ENCODE measurements at places on chromosomes 13 and 19. TPM values are rescaled to one million over a fixed set of nuclear protein-coding genes. Genes with fewer than 3 reads are reported as not detected.

Gene ZIC2
- not detected for total RNA-seq

- peak overlapping the region; percentile 93 for H3K27ac ChIP-seq
- no peak for DNase-seq
- H3K4me1 ChIP-seq: peaks cover 33% of the 10 kb centered on the region
- no peaks in the 10 kb centered on the region for H3K27me3 ChIP-seq
- peaks cover 10% of the 10 kb centered on the region for H3K36me3 ChIP-seq
- H3K4me3 ChIP-seq: peak overlapping the region; percentile 87
These were observed 813 bp downstream of the ZNF562 start for GRCh38 chr19:9673912-9674662.

GRCh38 chr13:60837806-60838205, 440.8 kb downstream of the TDRD3 start:
- DNase-seq: no peak
- no peaks in the 10 kb centered on the region for H3K4me1 ChIP-seq
- H3K27ac ChIP-seq: no peak overlapping the region
- no peaks in the 10 kb centered on the region for H3K27me3 ChIP-seq
- no peaks in the 10 kb centered on the region for H3K36me3 ChIP-seq
- H3K4me3 ChIP-seq: no peak overlapping the region

GRCh38 chr13:110726726-110727125, 13.2 kb downstream of the ING1 start:
- H3K4me1 ChIP-seq: peaks cover 48% of the 10 kb centered on the region
- no peaks in the 10 kb centered on the region for H3K27me3 ChIP-seq
- no peak overlapping the region for H3K4me3 ChIP-seq
- peak overlapping the region; percentile 55 for H3K27ac ChIP-seq
- DNase-seq: peak; percentile 86

GRCh38 chr19:11091703-11092153, 2.5 kb downstream of the LDLR start:
- H3K4me1 ChIP-seq: peaks cover 50% of the 10 kb centered on the region
- no peak overlapping the region for H3K4me3 ChIP-seq
- peaks cover 15% of the 10 kb centered on the region for H3K36me3 ChIP-seq
- H3K27me3 ChIP-seq: no peaks in the 10 kb centered on the region
- no peak for DNase-seq

DNA sequence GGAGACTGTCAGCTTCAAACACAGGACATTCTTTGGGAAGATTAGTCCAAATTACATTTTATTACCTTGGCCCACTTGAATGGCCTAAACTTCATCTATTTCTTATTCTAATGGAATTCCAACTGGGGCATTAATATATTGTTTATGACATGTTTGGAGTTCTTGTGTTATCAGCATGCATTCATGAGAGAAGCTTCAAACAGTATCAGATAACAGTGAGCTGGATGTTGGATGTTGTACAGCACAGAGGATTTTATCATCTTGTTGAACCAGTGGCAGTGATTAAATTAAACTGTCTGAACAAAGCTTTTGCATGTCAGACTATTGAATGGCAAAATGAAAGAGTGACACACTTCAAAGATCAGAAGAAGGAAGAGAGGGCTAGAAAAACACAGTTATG, 50.0 kb downstream of the MZT1 start:
- no peaks in the 10 kb centered on the region for H3K27me3 ChIP-seq
- H3K27ac ChIP-seq: no peak overlapping the region
- H3K4me3 ChIP-seq: no peak overlapping the region
- DNase-seq: no peak
- no peaks in the 10 kb centered on the region for H3K4me1 ChIP-seq
- no peaks in the 10 kb centered on the region for H3K36me3 ChIP-seq

- no peak overlapping the region for H3K27ac ChIP-seq
- no peaks in the 10 kb centered on the region for H3K4me1 ChIP-seq
- DNase-seq: no peak
- H3K27me3 ChIP-seq: no peaks in the 10 kb centered on the region
- no peak overlapping the region for H3K4me3 ChIP-seq
- H3K36me3 ChIP-seq: peaks cover 100% of the 10 kb centered on the region
These were observed 76.8 kb downstream of the TUBGCP3 start for GRCh38 chr13:112510987-112511685.

- H3K27ac ChIP-seq: no peak overlapping the region
- no peaks in the 10 kb centered on the region for H3K36me3 ChIP-seq
- no peak overlapping the region for H3K4me3 ChIP-seq
- peaks cover 2% of the 10 kb centered on the region for H3K4me1 ChIP-seq
- DNase-seq: no peak
These were observed 186.1 kb downstream of the PCCA start for GRCh38 chr13:100274942-100275506.

GRCh38 chr13:114045113-114045735, 71.3 kb upstream of the C13orf46 start:
- peak overlapping the region; percentile 33 for H3K27ac ChIP-seq
- peaks cover 57% of the 10 kb centered on the region for H3K36me3 ChIP-seq
- no peaks in the 10 kb centered on the region for H3K27me3 ChIP-seq
- DNase-seq: no peak

- H3K27me3 ChIP-seq: no peaks in the 10 kb centered on the region
- H3K4me1 ChIP-seq: no peaks in the 10 kb centered on the region
- H3K36me3 ChIP-seq: no peaks in the 10 kb centered on the region
These were observed 9.0 kb upstream of the UFM1 start for GRCh38 chr13:38340624-38341023.

- no peaks in the 10 kb centered on the region for H3K27me3 ChIP-seq
- H3K27ac ChIP-seq: no peak overlapping the region
- no peak for DNase-seq
- no peak overlapping the region for H3K4me3 ChIP-seq
- no peaks in the 10 kb centered on the region for H3K4me1 ChIP-seq
These were observed 98.2 kb downstream of the OLFM4 start for GRCh38 chr13:53126841-53127245.

GRCh38 chr19:39643591-39643990, 12.1 kb upstream of the LGALS16 start:
- H3K4me3 ChIP-seq: no peak overlapping the region
- H3K4me1 ChIP-seq: no peaks in the 10 kb centered on the region
- no peak overlapping the region for H3K27ac ChIP-seq
